ENCODE measurements at places on chromosomes 7 and 10.

GRCh38 chr7:120984406-120984805 is 4.1 kb upstream of the CPED1 start:
- no peak for DNase-seq

GRCh38 chr7:73633323-73633722 is 9.0 kb upstream of the MLXIPL start:
- DNase-seq, result no peak

GRCh38 chr10:14781763-14782162 is 7.1 kb upstream of the FAM107B start:
- no peak for DNase-seq

GRCh38 chr10:113867904-113868303 is 13.4 kb downstream of the NHLRC2 start:
- DNase-seq, result no peak

GRCh38 chr10:101031796-101032636 is 982 bp downstream of the SFXN3 start:
- peak; percentile 73 for DNase-seq

- no peak for DNase-seq
Measured at GRCh38 chr7:26292768-26293560, 1.3 kb downstream of the SNX10 start.

DNA sequence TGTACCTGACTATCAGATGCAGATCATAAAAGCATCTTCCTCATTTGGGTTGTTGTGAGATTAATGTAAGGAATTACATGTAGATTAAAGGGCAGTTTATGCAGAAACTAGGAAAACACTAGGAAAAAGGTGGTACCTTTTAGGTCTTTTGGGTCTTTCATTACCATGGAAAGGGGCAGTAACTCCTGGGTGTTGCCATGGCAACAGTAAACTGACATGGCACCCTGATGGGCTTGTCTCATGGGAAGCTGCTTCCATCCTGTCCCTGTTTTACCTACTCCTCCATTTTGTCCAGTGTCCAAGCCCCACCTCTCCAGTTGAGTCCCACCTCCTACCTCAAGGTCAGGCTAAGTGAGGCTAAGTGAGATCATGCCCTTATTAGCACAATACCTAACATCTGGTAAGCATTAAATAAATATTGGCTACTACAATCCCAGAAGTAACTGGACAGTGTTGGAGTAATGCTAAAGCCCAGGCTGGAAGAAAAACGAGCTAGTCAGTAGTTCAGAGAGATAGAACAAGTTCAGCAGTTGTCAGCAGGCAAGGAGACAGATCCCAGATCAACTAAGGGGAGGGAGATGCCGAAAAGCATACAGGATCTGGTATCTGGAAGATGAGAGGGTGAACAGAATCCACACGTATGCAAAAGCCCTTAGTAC is 240.0 kb upstream of the AUTS2 start:
- DNase-seq, result no peak

DNA sequence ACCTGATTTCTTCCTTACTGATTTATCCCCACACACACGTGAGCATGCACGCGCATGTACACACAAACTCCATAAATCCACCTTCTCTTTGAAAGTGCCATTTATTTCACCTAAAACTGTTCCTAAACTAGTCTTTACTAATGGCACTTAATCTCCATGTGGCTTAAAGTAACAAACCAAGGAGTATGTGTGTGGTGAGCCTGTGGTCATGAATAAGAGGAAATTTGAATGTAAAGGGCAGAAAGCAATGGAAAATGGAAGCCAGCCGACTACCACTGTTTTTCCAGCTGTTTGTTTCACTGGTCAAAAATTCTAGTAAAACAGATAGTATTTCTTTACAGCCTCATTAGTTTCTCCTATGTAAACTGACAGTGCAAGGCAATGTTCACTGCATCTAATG is 23.8 kb downstream of the SEMA3C start:
- no peak for DNase-seq

DNA sequence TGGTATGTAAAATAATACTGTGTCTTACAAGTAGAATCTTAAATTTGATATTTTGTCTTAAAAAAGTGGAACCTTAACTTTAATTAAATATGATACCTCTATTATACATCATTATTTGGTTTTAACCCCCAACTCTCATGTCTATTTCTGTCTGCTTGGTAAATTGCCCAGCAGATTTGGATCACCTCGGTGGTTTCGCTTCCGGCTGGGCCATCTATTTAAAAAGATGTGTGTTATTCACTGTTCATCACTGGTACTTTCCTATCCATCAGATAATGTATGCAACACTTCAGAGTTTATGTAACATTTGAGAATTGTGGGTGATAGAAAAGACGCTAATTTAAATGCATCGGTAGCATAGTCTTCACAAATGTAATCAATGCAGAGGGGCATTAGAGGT is 119.7 kb downstream of the SND1 start:
- DNase-seq, result no peak

- DNase-seq, result no peak
Measured at GRCh38 chr10:12656518-12657142, 307.3 kb downstream of the CAMK1D start.

GRCh38 chr7:114574384-114574783 is 159.8 kb downstream of the FOXP2 start:
- DNase-seq, result no peak

GRCh38 chr7:1631678-1632077 is 38.4 kb upstream of the ELFN1 start:
- DNase-seq, result no peak

DNA sequence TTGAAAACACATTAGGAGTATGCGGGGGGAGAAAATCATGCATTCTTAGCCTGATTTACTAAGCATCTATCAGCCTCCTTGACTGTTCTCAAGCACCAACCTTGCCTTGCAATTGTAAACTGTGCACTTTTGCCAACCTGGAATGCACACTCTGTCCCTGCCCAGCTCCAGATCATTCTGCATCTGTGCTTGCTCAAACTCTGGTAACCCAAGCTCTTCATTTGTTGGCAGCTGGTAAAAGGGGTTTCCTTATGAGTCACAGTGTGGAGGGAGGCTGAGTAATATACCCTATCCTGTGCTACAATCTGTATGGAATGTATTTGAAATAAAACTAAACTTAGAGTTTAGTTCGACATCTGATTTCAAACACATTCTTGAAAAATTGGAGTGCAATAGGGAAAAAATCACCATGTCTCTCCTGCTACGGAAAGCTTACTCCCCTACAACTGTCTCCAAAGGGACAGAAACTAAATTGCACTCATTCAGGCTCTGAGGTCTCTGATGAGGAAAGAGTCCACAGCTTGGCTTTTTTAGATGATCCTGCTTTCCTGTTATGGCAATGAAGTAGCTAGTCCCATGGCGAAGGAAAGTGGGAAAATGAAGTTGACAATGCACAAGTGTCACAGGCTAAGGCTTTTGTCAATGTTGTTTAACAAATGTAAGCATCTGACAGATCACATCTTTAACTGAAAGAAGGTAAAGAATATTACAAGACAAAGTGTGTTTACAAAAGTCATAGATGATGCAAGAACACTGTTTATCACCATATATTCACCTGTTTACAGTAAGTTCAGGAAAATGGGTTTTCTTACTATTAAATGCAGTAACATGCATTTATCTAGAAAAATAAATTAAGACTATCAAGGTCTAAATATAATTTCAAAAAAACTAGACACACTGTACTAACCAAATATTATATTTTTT is 61.9 kb downstream of the TES start:
- no peak for DNase-seq

DNA sequence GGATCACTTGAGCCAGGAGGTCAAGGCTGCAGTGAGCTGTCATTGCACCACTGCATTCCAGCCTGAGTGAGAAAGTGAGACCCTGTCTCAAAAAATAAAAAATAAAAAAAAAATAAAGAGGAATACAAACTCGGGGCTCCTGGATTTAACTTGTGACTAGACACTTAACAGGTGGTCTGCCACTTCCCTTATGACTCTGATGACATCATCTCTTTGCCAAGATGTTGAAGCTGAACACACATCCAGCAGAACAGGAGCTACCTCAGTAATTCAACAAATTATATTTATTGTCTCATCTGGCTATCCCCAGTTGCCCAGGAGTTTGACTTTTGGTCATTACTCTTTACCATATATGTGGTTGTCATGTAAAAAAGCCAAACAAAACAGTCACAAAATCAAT is 35.3 kb downstream of the NEUROD6 start:
- DNase-seq, result no peak

DNA sequence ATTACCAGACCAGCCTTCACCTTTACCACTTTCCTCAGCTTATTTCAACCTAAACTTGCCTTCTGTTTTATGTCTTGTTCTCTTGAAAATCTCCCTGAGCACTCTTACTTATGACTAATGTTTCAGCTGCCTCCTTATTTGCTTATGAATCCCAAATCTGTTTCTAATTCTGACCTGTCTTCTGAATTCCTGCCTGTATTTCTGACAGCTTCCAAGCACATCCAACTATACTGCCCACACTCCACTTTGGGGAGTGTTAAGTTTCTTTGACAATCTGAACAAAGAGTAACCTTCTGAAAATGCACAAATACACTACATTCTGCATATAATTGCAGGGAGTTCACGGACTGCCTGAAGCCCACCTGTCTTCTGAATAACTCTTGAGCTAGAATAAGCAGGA is 48.7 kb downstream of the ARMC3 start:
- DNase-seq, result no peak

GRCh38 chr7:92717993-92718716 is 118.2 kb downstream of the CDK6 start:
- DNase-seq, result peak; percentile 52

- no peak for DNase-seq
Measured at GRCh38 chr10:288316-289200, 153.3 kb downstream of the ZMYND11 start.

DNA sequence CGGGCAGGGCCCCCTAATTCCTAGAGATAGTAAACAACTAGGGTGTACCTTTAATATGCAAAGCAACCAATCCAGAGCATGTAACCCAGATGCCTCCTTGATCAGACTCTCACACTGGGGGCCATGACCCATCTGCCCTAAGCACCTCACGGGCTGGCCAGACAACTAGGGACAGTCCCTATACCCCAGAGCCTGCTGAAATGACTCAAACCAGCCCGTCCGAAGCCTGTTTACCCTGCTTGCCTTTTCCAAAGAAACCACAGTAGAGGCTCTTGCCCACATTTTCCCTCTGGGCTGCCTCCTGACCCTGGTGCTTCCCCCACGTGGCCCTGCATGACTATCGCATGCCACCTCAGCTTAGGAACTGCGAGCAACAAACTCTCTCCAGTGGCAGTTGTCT is 46.2 kb downstream of the RGS10 start:
- no peak for DNase-seq

DNA sequence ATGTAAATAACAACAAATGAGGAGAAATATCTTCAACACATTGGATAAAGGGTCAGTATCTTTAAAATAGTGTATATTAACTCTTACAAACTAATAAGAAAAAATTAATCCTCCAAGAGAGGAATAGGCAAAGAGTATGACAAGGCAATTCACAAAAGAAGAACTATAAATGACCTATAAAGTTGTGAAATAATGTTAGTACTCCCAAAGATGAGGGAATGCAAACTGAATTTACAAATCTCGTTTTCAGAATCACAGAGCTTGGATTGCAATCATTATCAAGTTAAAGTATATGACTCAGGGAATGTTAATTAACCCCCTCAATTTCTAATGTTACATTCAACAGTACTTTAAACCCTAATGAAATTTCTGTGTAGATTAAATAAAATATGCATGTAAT is 87.3 kb upstream of the TARP start:
- DNase-seq, result no peak

- DNase-seq, result no peak
Measured at GRCh38 chr10:30398193-30398592, 35.8 kb upstream of the MAP3K8 start.

DNA sequence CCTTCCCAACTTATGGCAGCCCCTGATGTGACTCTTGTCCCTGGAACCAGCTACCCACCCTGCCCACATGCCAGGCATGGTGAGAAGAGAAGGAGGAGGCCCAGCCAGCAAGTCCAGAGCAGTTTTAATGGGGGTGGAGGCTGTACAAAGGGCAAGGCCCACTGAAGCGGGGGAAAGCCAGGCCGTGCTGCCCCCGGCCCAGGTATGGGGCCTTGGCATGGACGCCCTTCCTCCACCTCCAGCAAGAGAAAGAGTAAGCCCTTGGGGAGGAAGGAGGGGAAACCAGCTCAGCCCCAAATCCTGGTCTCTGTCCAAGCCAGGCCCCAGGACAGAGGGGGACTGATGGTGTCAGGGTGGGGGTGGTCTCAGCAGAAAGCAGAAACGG is 7.0 kb downstream of the NFKB2 start:
- DNase-seq, result no peak

GRCh38 chr10:127932521-127933270 is 25.8 kb downstream of the PTPRE start:
- DNase-seq, result no peak

DNA sequence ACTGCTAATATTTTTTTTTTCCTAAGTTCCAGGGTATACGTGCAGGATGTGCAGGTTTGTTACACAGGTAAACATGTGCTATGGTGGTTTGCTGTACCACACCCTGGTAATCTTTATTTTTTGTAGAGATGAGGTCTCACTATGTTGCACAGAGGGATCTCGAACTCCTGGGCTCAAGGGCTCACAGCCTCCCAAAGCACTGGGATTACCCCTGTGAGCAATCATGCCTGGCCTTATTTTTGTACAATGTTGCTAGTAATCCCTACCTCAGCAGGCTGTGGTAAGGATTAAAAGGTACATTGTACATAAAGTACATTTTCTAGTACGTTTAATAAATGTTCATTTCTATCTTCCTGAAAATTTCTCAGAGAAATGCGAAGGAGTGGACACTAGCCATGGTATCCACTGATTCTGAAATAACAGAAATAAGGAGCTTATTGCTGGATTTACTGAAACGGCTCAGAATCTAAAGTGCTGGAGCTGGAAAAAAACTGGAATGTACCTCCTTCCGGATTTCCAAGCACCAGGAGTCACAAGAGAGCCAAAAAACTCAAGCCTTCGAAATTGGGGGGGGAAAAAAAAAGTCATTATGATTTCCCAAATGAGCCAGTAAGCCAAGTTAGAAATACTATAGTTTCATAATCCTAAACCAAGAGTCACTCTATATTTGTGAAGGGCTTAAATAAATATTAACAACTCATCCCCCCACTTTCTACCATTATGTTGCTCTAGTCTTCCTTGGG is 69.6 kb downstream of the NT5C2 start:
- DNase-seq, result no peak

DNA sequence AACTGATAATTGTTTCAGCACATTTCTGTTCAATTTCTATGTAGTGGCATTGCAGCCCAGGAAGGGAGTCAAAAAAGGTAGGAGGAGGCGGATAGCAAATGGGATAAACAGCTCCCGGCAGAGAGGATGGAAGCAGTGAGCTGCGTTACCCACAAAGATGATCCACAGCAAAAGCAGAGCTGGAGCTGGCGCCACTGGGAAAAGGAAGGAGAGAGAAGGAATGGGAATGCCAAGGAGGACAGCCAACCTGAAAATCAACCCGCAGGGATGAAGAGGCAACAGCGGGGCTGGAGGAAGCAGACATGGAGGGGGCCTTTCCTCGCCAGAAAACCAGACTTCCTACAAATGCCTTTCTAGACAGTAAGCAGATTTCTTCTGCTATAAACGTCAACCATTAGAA is 82.7 kb upstream of the ADAM12 start:
- DNase-seq, result no peak

GRCh38 chr7:158285383-158285770 is 302.2 kb downstream of the PTPRN2 start:
- no peak for DNase-seq

GRCh38 chr7:155356323-155357105 is 58.8 kb downstream of the INSIG1 start:
- DNase-seq, result no peak

- DNase-seq, result peak; percentile 19
Measured at GRCh38 chr7:90345595-90346335, 751 bp upstream of the GTPBP10 start.
